ENCODE measurements at places on chromosomes 16 and 17.
A peak's percentile ranks its signal among the peaks of the same experiment; 100 is the strongest.

GRCh38 chr16:89122322-89122851, 28.7 kb downstream of the ACSF3 start:
- DNase-seq, result no peak

DNA sequence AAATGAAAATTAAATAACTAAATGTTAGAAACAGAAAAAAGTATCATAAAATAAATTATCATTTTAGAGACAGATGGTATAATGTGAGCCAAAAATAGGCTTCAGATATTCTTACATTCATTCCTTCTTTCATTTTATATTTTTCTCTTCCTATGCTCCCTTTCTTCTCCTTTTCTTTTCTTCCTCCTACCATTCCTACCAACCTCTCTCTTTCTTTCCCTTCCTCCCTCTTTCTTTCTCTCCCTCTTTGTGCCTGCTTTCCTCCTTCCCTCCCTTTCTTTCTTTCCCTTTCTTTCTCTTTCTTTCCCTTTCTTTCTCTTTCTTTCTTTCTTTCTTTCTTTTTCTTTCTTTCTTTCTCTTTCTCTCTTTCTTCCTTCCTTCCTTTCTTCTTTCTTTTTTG, 275.6 kb upstream of the ELAC2 start:
- DNase-seq, result no peak

DNA sequence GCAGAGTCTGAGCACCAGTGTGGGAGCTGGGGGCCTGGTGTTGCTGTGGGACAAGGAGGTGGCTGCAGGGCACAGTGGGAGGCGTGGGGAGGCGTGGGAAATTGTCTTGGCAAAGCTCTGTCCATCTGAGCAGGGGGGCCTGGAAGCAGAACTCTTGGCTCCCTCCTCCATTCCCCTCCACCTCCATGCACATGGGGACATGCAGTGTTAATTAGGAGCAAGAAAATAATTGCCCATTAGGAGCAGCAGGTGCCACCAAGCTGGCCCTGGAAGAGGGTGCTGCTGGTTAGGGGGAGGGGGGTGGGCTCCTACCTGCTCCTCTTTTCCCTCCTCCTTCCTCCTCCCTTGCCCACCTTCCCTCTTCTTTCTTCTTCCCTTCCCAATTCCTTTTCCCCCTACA, 4.5 kb downstream of the TTYH2 start:
- DNase-seq, result no peak

GRCh38 chr17:36730095-36730808, 128.9 kb downstream of the MRM1 start:
- no peak for DNase-seq

- no peak for DNase-seq
Observed at GRCh38 chr17:54785643-54786268, 114.9 kb upstream of the TOM1L1 start.

- DNase-seq, result no peak
Observed at GRCh38 chr16:77794586-77794985, 6.2 kb downstream of the VAT1L start.

GRCh38 chr16:26382586-26382985, 684.1 kb upstream of the C16orf82 start:
- no peak for DNase-seq

- DNase-seq, result no peak
Observed at GRCh38 chr17:16652847-16653366, 743 bp downstream of the ZNF624 start.

DNA sequence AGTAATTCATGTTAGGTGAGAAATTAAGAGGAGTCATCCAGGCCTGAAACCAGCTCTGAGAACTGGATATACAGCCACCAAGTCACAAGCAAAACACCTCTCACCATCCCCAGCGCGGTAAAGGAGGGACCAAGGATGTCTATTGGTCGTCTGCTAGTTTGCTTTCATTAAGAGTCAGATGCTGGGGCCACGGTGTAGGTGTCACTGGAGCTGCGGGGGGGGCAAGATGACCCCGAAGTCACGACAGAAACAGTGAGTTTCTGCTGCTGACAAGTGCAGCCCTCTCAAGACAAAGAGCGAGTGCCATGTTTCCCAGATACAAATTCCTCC, 790 bp downstream of the NCBP3 start:
- peak; percentile 40 for DNase-seq

GRCh38 chr17:39486242-39486641, 25.0 kb downstream of the CDK12 start:
- no peak for DNase-seq

DNA sequence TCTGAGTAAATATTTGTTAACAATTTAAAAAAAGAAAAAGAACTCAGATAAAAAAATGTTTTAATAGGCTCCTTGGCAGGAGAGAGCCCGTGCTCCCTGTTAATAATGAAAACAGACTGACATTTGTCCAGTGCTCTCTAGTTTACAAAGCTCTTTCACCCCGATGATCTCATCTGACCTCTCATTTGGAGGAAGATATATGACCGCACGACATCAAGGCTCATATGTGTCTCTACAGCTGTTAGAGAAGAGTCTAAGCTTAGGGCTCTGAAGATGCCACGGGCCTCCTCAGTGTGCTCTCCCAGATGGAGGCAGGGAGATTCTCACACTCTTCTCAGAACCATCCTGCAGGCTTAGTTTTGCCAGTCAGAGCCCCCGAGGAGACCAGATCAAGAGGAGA, 280.8 kb upstream of the IRX5 start:
- DNase-seq, result no peak

GRCh38 chr17:47099451-47099986, 89.6 kb downstream of the CDC27 start:
- DNase-seq, result no peak

DNA sequence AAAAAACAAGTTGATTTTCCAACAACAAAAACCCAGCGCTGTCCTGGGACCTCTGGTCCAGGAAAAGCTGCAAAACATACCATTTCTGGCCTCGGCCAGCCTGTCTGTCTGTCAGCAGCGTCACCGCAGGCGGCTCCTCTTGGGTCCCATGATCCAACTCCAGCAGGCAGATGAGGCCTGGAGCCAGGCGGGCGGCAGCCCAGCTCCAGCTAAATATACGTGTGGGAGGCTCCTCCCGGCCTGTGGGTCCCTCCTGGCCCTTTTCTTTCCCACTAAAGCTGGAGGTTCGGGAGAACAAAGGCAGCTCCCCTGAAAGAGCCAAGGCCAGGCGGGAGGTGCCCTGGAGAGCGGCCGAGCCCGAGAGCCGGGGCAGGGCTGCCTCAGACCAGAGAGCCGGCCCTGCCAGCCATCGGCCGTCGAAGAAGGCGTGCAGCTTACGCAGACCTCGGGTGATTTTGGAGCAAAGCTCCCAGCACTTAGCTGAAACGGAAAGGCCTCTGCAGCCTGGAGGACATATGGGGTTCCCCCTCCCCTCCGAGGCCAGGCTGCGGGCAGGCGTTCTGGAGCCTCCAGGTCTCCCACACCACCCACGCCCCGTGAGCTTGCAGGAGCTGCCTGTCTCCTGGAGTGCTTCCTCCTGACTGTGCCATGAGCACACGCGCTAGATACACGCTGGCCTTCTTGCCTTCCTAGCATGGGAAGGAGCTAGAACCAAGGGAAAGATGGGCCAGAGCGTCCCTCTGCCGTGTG, 19.9 kb upstream of the JPH3 start:
- DNase-seq, result no peak

GRCh38 chr16:5428932-5429331, 331.3 kb upstream of the EEF2KMT start:
- DNase-seq, result no peak

GRCh38 chr17:51908841-51909537, 249.5 kb downstream of the CA10 start:
- no peak for DNase-seq

DNA sequence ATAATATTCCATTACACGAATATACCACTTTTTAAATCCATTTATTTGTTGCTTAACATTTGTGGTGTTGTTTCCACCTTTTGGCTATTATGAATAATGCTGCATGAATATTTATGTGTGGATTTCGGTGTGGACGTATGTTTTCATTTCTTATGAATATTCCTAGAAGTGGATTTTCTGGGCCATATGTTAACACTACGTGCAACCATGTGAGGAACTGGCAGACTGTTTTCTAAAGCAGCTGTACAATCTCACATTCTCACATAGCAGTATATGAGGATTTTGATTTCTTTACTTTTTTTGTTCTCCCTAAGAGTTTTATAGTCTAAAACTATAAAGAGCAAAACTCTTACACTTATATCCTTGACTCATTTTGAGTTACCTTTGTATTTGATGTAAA, 143.4 kb downstream of the MAP2K4 start:
- no peak for DNase-seq

DNA sequence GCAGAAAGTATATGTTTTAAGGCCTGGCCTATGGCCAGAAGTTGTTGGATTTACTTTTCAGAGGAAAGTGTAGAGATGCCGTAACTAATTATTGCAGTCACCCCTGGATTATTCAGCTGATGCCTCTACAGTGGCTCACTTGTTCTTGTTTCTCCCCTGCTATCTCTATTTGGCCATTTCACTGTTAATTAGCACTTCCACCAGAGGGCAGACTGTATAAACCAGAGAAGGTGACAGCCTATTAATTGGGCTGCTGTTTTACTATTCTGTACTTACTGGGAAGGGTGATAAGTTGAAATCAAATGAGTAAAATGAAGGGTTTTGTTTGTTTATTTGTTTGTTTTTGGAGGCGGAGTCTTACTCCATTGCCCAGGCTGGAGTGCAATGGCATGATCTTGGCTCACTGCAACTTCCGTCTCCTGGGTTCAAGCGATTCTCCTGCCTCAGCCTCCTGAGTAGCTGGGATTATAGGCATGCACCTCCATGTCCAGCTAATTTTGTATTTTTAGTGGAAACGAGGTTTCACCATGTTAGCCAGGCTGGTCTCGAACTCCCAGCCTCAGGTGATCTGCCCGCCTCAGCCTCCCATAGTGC, 66.0 kb downstream of the CDK12 start:
- DNase-seq, result no peak

DNA sequence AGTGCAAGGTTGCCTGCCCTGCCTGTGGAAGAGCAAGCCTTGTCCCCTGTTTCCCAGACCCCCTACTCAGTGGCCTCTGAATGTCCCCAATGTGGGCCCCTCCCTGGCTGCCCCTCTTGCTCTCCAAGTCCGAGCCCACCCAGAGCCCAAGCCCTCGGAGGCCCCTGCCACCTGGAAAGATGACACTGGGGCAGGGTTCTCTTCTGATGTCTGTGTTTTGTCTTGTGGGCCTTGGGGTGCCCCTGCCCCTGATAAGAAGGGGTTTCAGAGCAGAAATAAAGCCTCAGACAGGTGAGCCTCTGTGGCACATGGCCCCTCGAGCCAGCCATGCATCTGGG, 85.4 kb upstream of the CBX4 start:
- DNase-seq, result no peak

DNA sequence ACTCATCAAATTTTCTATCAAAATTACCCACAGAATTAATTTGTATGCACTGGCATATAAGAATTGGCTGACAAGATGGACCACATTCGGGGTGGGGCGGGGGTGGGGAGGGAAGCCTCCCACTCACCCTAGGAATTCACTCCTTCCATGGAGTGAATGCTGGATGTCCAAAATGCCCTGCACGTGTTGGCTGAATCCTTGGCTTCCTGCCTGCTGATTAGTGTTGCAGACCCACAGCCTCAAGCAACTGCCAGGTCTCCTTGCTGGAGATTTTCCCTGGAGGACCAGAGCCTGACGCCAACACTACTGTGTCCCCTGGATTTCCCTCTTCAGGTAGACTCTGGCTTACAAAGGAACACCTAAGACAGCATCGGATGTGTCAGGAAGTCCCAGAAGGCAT, 575.7 kb upstream of the CDH11 start:
- no peak for DNase-seq

- DNase-seq, result no peak
Observed at GRCh38 chr17:74447628-74448159, 15.8 kb downstream of the GPRC5C start.

GRCh38 chr16:11053916-11054460, 109.6 kb downstream of the CLEC16A start:
- DNase-seq, result no peak

DNA sequence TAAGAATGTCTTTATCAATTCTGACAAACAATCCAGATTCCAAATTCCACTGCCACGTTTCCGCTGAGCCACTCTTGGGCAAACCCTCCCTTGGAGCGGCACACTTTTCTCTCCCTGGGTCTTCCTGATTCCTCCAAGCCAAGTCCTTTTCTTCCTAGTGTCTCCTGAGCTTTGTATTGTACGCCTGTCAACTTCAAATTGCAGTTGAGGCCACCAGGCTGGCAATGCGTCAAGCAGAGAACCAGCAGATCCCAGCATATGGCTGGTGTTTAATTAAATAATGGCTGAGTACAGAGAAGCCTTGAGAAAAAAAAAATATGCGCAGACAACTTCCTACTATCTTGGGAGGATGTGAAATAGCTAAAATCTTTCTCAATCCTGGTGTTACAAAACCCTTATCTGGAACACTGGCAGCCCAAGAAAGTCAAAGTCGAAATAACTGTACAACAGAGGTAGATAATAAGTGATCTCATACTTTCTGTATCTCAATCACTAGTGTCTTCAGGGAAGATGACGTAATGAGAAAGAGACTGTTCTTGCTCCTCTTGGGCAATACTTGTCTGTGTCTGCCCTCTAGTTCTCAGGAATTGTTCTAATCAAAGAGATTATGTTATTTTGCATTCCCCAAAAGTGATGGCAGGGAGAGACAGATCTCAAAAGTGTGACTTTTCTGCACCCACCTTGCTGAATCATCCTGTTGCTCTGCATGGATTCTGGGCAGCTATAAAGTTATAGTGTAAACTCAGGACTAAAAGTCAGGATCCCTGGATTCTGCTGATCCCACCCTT, 15.0 kb downstream of the SMIM36 start:
- no peak for DNase-seq

DNA sequence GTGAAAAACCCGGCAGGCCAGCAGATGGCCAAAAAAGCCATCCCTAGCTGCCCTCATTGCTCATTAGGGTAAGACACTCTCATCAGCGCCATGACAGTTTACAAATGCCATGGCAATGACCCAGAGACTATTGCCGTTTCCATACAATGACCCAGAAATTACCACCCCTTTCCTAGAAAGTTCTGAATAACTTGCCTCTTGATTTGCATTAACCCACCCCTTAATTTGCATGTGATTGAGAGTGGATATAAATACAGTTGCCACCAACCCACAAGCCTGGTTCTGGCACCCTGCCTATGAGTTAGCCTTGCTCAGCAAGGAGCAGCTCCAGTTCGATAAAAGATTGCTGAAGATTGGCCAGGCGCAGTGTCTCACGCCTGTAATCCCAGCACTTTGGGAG, 16.1 kb upstream of the C16orf54 start:
- no peak for DNase-seq

DNA sequence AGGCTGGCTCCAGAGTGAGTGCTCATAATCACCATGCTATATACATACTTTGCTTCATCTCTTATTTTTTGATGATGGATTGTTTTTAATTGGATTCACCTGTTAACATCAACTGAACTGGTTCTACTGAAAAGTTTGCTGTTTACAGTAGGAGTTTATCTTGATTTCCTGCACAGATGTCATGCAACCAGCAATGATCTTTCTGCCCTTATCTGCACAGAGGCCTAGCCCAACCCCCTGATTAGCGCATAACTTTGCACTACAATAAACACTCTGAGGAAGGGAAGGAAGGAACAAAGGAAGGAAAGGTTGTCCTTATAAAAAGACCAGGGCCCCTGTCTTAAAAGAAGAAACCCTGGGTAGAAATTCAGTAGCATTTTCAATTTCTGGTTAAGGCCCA, 152.9 kb downstream of the RGS9 start:
- DNase-seq, result no peak

GRCh38 chr16:68478526-68479250, 30.4 kb upstream of the SMPD3 start:
- no peak for DNase-seq
